Activated CD4-positive, alpha-beta T cell treated with anti-CD3 and anti-CD28 coated beads, Interleukin-2, amount 10 ng/mL, durations not matched to agents 7 days and 5 days (primary cell): ENCODE measurements at places on chromosomes 2 and 18. TPM values are rescaled to one million over a fixed set of nuclear protein-coding genes. Genes with fewer than 3 reads are reported as not detected.

- no peak for DNase-seq
Observed at GRCh38 chr18:78647018-78647417, 332.6 kb upstream of the SALL3 start.

The CNTNAP5 gene
- not detected for total RNA-seq

DNA sequence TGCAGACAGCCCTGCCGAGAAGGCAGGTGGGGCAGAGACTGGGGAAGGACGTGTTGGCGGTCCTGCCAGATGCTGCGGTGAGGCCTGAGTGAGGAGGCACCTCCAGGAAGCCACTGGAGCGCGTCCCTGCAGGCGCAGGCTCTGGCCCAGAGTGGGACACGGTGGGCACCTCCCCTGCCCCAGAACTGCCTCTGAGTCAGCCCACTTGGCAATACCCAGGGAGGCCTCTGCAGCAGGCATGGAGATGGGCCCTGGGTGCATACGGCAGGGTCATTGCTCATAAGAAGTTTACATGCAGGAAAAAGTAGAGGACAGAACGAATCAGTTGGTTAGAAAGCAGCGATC, 195.9 kb downstream of the TFCP2L1 start:
- DNase-seq = no peak

DNA sequence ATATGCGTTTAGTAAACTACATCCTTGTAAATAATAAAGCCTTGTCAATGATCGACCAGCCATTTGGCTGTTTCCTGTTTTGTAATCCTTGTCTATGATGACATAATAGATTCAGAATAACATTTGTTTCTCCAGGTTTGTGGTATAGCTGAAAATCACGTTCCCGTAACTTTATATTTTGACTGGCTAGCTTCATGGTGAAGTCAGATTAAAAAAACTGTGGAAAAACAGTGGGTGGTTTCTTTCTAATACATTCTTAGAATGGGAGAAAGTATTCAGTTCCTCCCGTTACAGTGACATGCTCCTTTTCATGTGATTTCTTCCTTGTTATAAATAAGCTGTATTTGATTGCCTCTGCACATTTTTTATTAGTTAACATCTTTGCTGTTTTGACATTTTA, 366.9 kb downstream of the NYAP2 start:
- no peak for DNase-seq

GRCh38 chr2:67797801-67798540, 264.8 kb downstream of the C1D start:
- DNase-seq = no peak

The NCKAP5 gene
- not detected for total RNA-seq

DNA sequence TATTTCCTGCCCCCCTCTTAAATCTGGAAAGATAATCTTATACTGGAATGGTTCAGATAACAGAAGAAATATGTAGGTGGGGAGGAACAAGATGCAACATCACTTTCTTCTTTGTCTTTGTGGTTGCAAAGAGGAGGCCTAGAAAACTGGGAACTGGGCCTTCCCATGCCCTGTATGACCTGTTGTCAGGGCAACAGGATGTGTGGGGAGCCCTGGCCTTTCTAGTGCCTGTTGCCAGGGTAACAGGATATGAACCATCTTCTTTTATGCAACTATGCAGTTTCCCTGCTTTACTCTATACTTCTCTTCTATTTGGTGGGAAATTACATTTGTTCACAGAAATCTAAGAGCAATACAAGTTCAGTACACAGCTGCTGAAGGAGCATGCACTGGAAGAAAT, 79.8 kb upstream of the PDE1A start:
- no peak for DNase-seq

DNA sequence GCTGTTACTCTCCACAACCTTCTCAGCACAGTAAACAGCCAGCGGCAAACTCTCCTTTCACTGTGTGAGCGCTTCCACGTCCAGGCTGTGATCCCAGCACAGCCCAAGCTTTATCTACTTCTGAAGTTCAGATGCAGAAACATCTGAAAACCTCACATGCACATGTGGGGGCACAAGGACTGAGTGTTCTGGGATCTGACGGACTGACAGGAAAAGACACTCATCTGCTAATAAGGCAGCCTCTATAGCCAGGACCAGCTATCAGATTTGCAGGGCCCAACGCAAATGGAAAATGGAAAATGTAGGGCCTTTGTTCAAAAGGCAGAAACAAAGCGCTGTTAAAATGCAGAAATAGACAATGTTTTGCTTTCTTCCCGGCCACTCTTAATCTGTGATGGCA, 133.8 kb upstream of the ARHGAP28 start:
- DNase-seq = no peak

- DNase-seq = no peak
Observed at GRCh38 chr2:10238991-10239485, 63.7 kb upstream of the HPCAL1 start.

GRCh38 chr2:221675201-221675908, 103.3 kb upstream of the EPHA4 start:
- no peak for DNase-seq

DNA sequence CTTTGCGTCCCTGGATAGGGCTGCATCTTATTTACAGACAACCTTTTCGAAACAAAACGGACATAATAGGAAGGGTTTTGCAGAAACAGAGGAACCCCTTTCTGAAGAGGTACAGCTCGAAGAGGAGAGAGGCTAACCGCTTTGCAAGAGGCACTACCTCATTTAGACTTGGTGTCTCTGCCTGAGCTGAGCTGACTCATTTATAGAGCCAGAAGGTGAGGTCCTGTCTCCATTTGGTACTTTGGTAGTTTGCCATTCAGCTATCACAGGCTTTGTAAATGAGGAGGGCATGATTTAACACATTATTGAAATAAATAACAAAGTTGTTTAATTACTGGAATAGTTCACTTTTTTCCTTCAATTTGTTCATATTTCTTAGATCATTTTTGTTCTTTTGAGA, 2.2 kb upstream of the NXPH2 start:
- no peak for DNase-seq

DNA sequence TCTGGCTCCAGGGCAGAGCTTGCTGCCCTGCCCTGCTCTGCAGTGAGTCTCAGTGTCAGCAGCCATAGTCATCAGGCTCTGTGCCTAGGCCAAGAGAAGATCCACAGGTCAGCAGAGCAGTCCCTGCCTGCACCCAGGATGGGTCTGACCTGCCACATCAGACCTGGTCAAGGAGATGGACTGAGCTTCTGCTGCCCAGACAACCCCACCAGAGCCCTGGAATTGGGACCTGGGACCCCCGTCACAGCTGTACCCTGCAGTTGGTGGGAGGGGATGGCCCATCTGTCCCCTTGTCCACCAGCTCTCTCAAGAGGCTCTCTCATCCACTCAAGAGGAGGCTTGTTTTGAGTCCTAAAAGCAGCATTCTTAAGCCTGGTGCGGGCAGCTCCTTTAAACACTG, 142.6 kb downstream of the TFCP2L1 start:
- no peak for DNase-seq

DNA sequence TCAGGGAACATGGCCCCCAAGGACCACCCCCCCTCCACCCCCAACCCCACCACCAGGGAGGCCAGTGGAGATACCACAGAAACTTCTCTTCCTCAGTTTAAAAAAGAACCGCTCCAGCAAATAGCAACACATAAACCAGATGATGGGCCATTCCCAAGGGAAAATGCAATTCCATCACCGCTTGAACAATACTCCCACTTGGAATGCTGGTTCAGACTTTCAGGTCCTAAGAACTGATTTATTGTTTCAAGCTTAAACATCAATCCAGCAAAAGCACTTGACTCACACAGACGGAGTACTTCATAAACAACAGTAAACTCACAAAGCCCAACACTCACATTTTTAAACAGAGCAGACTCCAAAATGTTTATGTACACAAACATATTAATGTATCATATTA, 6.9 kb downstream of the HDAC4 start:
- DNase-seq = no peak

The SLC14A1 gene
- total RNA-seq = 7.3 TPM

DNA sequence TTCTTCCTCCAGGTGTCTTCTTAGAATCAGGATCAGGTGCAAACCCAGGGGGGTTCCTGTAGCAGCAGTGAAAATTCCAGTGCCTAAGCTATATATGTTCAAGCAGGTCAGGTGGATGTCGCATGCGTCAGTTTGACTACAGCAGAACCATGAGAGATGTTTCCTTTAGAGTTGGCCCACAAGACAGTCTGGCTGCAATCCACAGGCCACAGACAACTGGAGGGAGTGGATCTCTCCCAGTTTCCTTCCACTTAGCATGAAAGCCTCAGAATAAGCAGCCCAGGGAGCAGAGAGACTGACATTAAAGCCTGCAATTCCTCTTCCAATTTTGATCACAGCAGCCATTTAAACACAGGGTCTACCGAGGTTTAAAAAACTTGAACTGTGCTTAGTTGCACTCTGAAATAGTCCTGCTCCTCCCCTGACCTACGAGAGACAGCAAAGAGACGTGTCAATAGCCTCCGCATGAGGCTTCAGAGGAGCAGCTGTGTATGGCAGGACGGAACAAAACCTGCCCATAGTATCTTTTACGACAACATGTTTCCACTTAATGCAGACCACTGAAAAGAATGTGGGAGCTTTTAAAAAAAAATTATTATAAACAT, 988 bp upstream of the KCNE4 start:
- no peak for DNase-seq

GRCh38 chr2:63009490-63009889, 41.1 kb upstream of the OTX1 start:
- DNase-seq = no peak

The MATN3 gene
- not detected for total RNA-seq

The ALPP gene
- not detected for total RNA-seq

DNA sequence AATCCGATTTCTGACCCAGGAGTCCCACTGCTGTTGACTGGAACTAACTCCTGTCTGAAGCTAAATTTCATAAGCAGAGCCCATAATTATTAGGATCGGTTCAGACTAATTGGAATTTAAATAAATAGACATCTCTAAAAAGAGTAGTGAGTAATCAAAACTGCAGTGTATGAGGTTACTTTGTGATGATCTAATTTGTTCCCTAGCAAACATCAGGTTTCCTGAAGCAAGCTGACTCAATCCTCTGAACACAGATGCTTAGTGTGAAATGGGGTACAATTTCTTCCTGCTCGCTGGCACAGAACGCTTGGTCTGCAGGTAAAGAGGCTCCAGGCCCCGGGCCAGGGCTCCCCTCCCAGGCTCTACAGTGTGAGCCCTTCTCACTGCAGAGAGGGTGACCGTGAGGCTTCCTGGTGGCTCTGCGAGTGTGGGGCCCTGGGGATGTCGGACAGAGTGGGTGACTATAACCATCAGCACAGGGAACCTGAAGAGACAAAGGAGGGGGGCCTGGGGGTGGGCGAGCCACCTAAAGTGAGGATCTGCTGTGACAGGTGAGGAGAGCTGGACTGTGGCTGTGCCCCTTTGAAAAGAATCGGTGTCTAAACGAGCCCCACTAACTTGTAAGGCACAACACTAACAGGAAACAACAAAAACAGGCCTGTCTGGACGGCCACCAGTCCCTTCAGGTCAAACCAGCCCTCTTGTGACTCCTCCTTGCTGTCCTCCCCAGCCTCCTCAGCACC, 20.2 kb downstream of the CHST10 start:
- DNase-seq = no peak

- no peak for DNase-seq
Observed at GRCh38 chr2:215419769-215420470, 15.9 kb downstream of the FN1 start.

DNA sequence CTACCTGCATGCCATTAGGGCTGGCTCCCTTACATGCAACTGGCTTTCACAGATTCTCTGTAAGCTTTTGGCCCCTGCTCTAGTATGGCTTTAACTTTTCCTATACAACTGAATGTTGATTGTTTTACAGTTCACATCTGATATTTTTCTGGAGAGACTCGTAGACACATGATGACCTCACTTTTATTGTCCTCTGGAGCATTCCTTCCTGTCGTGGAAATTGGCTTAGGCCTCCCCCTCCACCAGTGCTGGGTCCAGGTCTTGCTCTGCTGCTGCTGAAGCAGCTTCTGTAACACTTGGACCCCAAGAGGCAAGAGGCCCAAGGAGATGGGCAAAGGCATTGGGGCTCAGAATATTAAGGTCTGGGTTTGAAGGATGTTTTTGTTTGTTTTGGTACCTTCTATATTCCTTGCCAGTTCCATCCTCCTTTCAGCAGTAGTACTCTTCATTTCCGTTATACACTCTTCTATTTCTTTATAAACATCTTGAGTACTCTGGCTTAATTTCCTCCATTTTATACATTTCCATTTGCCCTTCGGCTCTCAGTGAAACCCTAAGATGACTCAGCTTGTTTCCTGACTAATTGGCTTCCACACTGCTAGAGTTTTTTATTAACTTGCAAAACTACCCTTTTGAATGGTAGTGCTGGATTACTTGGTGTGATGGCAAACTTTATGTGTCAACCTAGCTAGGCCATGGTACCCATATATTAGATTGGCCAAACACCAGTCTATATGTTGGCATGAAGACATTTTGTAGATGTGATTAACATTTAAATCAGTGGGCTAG, 219.8 kb downstream of the CDCA7 start:
- no peak for DNase-seq

The TMEM247 gene
- total RNA-seq = not detected
